Stimulated activated CD8-positive, alpha-beta memory T cell treated with anti-CD3 and anti-CD28 coated beads, Interleukin-2, amount 100 ng/mL, for 48 hours (primary cell): ENCODE measurements at places on chromosomes 3 and 15.
A peak's percentile ranks its signal among the peaks of the same experiment; 100 is the strongest.

DNA sequence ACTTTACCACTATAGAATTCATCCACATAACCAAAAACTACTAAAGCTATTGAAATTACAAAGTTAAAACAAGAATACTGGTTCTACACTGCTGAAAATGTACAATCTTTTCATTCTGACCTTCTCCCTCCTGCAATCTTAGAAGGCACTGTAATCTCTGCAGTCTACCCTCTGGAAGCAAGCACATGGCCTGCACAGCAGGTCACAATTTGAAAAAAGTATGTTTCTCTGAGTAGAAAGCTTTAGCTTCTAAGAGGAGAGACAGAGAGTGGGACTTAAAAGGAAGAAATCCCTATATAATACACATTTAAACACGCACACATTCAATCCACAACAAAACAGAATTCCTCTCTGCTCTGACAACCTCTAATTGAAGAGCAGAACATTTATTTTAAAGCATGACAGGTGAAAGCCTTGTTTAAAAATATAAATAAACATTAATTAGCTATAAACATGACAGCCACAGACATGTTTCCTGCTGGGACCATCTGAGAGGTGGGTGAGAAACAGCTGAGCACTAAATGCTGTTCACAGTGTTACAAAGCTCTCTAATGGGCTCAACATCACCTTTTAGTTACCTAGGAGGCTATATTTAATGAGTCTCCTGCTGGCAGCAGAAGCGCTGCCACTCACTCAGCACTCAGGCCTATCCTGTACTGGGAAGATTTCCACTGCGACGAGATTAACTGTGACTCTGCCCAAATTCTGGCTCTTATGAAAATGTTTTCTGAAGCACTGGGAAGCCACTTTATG is 447.4 kb downstream of the AGBL1 start:
- DNase-seq: no peak

- no peak for DNase-seq
Observed at GRCh38 chr3:130516645-130517512, at the start of gene COL6A6. COL6A6 (plus strand) TSS chr3:130517177; CDS start chr3:130560365, 43,188 bp downstream.

GRCh38 chr15:71810256-71811035 is at the start of gene NR2E3:
NR2E3 (plus strand) TSS chr15:71810554; CDS start chr15:71810744, 190 bp downstream.
- DNase-seq: no peak

DNA sequence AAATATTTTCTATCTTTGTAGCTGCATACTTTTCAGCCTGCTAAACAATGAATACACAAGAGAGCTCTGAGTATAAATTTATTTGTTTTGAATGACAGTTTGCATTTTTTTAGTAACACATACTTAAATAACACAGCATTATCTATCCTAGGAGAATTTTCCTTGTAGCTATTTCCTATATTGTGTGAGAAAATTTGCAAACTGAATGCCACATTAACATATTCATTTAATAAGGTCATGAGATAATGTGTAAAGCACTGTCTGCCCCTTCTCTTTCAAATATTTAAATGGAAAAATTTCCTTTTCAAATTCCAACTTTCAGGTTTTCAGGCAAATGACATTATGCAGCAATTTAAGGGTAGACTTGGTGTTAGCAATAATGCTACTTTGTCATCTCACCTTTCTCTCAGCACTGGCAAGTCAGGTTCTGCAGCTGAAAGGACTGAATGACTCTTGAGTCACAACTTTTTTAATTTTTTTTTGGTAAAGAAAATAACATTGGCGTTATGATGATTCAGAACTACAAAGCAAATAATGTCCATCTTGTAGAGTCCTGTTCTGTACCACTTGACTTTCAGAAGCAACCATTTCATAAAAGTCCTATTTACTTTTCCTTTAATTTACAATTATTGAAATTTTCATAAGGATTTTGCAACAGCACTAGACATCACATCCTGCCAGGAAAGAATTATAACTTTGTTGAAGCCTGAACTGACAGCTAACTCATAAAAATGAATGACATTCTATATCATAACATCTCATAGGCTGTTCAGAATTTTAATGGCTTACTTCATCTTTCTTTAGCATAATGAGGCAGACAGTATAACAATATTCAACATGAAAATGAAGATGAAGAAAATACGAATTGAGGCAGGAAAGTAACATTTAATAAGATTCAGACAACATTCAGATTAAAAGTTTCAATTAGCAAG is 681.6 kb upstream of the SEMA6D start:
- DNase-seq: no peak

GRCh38 chr3:149343951-149344350 is 10.5 kb upstream of the TM4SF18 start:
- no peak for DNase-seq

GRCh38 chr3:41018855-41019254 is 180.4 kb upstream of the CTNNB1 start:
- no peak for DNase-seq

DNA sequence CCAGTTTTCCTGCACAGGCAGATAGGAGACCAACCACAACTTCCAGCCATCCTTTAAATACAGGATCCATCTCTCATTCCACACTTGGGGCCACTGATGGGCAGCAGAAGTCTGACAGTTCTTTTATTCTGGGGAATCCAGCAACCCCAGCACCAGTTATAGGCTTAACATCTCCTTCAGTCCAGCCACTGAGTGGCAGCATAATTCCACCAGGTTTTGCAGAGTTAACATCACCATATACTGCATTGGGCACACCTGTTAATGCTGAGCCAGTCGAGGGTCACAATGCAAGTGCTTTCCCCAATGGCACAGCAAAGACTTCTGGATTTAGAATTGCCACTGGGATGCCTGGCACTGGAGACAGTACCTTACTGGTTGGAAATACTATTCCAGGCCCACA is 2.9 kb downstream of the NPAP1 start:
- DNase-seq: no peak

DNA sequence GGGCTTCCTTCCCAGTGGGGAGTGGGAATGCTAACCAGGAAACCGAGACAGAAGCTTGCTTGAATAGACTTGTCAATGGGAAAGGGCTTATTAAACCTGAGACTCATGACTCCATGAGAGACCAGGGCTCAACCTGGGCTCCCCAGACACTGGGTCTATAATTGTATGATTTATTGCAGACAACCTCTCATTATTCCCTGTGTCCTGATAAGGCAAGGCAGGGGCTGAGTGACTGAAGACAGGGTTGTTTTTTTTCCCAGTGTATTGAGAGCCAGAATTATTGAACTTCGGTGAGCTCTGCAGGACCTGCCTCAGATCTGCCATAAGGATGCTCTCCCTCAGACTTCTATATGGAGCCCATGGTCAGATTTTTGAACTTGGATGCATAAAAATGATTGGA is 79.5 kb upstream of the KLHL25 start:
- DNase-seq: no peak

DNA sequence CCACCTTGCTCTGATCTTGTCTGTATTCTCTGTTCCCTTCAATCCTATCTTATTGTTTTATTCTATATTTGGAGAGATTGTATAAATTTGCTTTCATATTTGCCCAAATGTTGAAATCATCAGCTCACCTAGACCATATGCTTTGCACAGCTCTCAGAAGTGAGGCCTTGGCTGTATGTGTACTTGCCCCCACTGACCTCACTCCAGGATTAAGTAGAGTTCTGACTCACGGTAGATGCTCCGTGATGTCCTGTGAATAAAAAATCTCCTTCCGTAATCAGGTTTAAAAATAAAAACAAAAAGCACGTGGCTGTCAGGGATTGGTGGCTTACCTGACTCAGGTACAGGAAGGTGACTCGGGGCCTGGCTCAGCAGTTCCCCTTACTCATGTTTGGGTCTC is 162.2 kb downstream of the RYR3 start:
- no peak for DNase-seq

- peak; percentile 35 for DNase-seq
Observed at GRCh38 chr15:89127054-89127702, 38.9 kb downstream of the ABHD2 start.

GRCh38 chr3:52848617-52849016 is 13.8 kb upstream of the MUSTN1 start:
- no peak for DNase-seq

DNA sequence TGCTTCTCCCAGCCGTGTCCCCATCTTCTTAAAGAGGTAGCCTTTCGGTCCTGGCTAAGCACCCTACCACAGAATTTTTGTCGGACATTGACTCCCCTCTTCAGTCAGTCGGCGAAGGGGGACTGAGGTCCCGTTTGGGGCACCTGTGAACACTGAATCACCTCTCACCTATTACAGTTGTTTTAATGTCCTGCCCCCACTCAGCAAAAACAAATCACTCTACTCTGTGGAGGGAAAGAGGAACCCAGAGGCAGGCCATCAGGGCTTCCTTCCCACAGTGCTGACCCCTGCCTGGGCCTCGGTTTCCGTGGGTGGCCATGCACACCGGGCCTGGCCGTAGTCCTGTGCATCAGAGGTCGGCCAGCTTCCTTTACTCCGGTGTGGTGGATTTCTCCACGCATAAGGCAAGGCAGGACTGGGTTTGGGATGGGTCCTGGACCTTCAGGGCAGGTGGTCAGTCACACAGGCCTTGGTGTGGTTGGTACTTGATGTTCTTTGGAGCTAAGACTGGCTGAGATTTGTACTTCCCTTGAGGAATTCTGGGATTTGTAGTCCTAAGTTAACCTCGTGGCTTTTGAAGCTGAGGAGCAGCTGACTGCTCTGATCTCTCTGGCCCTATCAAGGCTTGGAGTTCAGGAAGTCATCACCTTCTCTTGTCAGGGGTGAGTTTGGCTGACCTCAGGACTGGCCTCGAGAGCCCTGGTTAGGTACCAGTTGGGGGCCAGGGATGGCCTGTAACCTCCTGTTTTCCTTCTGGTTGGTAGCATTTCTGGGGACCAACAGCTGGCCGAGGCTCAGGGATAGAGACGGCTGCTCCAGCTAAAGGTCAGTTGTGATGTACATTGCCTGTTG is 627 bp upstream of the FAM131A start:
- no peak for DNase-seq

DNA sequence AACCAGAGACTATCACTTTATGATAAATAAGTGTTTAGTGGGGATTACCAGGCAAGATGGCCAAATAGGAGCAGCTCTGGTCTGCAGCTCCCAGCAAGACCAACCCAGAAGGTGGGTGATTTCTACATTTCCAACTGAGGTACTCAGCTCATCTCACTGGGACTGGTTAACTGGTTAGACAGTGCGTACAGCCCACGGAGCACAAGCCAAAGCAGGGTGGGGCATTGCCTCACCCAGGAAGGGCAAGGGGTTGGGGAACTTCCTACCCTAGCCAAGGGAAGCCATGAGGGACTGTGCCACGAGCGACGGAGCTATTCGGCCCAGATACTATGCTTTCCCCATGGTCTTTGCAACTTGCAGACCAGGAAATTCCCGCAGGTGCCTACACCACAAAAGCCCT is 171.0 kb downstream of the CTNNB1 start:
- DNase-seq: no peak

GRCh38 chr3:89306540-89306939 is 199.1 kb downstream of the EPHA3 start:
- DNase-seq: no peak

DNA sequence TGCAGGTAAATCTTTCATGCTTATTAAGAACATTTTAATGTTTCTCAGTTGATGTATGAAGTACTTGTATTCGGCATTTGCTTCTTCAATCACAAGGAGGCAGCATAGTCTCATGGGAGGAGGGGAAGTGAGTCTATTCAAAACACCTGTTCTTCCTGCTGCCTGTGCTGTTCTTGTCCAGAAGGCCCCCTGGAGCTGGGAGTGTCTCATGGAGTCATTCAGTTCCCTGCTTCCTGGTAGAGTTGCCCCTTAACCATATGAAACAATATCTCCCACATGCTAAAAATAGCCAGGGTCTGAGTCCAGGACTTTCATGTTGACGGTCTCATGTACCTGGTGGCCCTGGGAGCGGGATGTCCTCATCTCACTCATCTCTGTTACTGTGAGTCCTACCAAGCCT is 15.5 kb upstream of the PPP1R2 start:
- no peak for DNase-seq

- no peak for DNase-seq
Observed at GRCh38 chr3:43549626-43550290, 72.1 kb downstream of the ANO10 start.
